Transverse colon (tissue), 4 donors: ENCODE measurements at places on chromosomes 5 and 9. TPM values are rescaled to one million over a fixed set of nuclear protein-coding genes. Genes with fewer than 3 reads are reported as not detected.

CHMP5 gene
- 23.3 TPM for total RNA-seq

GPX3 gene
- total RNA-seq: 262 TPM

PCDHGA10 gene
- 6.0 TPM for total RNA-seq

LECT2 gene
- total RNA-seq: not detected

IL5 gene
- total RNA-seq: not detected

GOLM1 gene
- 228 TPM for total RNA-seq

PRDM9 gene
- total RNA-seq: not detected

IRX2 gene
- total RNA-seq: not detected

OR1Q1 gene
- not detected for total RNA-seq

RETREG1 gene
- 62.5 TPM for total RNA-seq

AGPAT2 gene
- total RNA-seq: 274 TPM

TJP2 gene
- total RNA-seq: 282 TPM

CNTLN gene
- 7.0 TPM for total RNA-seq

RNF224 gene
- not detected for total RNA-seq

FBP1 gene
- total RNA-seq: 55.7 TPM
